Midbrain (tissue), 1 donor: ENCODE measurements at places on chromosomes 2 and 18.

DNA sequence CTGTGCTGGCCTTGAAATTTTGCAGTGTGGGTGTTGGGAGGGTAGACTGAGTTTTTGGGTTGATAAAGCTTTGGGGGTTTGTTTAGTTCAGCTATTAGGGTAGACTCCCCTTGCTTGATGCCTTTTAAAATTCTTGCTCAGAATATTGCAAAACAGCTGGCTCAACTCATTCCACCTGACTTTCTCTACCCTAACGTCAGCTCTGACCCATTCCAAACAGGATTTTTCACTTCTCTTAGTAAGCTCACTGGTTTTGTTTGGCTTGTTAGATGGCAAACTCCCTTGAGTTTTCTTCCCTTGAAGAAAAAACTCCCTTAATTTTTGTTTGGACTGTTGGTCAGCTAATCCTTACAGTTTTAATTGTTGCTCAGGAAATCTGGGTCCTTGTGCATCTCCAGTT is 195.1 kb upstream of the DTNA start:
- DNase-seq: no peak

DNA sequence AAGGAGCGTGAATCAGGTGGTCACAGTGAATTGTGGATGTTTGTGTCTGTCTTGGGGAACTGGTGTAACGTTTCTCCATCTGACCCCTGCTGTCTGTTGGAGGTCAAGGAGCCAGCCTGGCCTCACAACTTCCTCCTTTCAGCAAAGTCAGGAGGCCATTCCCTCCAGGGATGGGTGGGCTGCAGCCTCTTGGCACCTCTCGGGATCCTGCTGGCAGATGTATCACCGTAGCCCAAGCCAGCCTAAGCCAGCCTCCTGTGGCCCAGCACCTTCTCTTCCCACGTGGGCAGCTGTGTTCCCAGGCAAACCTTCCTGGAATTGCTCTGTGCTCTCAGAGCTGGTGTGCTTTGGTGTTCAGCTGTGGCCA is 30.5 kb downstream of the HPCAL1 start:
- DNase-seq: no peak

- DNase-seq: no peak
Observed at GRCh38 chr18:31738460-31739407, 21.9 kb downstream of the SLC25A52 start.

DNA sequence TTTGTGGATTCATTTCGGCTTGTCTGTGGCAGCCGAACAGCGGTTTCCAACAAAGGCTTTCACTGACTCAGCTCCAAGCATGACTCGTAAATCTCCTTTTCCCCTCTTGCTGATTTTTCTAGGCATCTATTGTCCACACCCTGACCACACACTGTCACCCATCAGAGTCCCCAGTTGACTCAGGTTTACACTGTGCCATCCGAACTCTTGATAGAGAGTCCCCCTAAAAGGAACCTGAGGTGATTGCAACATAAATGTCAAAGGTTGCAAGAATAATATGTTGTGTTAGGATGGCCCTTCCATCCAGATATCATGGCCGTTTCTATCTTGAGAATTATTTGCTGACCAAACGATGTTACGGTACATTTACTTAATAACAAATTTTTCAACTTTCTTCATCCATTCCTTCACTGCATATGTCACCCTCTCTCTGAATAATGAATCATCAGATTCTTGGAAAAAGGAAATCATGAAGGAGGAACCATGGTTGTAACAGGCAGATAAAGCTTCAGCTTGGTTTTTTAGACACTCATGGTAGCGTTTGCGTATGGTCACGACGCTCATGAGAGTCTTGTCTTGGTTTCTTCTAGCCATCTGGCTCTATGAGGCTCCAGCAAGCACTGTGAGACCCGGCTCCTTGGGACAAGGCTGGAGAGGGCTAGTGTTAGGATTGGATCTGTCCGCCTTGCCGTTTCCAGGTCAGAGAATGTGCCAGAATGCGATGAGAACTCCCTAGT is 72.1 kb downstream of the NPAS2 start:
- no peak for DNase-seq

DNA sequence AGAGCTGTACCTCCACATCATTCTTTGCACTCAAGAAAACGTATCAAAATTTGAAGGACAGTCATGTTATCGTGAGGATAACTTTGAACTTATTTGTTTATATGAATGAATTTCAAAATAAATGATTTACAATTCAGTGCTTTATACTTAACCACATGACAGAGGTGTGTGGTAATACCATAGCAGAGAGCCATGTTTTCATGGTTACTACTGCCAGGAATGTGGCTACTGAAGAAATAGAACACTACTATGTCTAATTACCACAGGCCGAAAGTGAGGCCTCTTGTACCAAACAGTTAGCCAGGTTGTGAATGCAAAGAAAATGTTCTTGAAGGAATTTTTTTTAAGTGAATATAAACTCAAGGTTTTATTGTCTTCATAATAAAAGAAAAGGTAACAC is 49.2 kb downstream of the AAK1 start:
- DNase-seq: no peak

DNA sequence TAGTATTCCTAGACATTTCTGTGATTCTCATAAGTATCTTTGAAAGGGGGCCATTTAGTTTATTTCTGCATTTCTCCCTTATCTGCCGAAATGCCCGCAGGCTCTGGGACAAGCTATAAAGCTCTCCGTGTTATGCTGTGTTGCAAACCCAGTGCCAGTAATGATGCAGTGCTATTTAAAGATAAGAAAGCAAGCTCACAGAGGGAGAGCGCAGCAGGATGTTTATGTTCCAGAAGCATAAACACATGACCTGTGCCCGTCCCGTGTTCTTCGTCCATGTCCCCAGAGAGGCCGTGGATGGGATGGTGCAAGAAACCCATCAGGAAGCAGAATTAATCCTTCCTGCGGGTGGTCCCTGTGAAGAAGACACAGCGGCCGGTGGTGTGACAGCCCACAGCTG is 99.4 kb downstream of the NEDD4L start:
- DNase-seq: no peak

DNA sequence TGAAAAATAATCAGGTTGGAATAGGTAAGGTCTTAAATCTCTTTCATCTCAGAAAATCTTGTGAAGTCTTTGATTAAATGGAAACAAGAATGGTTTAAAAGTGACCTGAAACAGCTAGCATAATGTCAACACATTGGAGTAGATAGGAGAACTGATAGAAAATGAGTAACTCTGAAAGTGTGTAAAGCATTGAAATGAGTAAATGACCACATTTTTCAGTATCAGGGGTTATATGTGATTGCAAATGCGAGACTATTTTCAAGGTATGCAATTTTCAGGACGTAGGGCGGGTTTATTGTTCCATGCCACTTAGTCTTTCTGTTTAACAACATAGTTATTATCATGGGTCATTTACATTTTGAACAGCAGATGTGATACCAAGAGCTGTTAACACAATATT is 1383.2 kb downstream of the LRP1B start:
- no peak for DNase-seq

- no peak for DNase-seq
Observed at GRCh38 chr18:42758852-42759251, 356.6 kb downstream of the RIT2 start.

- DNase-seq: no peak
Observed at GRCh38 chr2:56248965-56249742, 65.4 kb downstream of the CCDC85A start.

DNA sequence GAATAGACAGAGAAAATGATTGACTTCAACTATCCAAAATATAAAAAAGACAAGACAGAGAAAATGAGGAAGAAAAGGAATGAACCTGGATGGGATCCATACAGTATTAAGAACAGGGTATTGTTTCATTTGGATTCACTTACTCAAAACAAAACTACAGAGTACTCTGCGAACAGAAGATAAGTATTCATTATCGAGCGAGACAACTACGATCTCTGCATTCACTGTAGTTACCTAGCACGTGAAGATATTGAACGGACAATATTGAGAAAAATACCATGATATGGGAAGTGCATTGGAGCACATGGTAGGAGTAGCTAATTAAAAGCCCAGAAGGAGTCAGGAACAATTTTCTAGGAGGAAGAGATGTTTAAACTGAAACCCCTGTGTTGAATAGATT is 1.0 kb upstream of the ORC2 start:
- no peak for DNase-seq

- DNase-seq: no peak
Observed at GRCh38 chr2:41207578-41207977, 755.7 kb upstream of the SLC8A1 start.

DNA sequence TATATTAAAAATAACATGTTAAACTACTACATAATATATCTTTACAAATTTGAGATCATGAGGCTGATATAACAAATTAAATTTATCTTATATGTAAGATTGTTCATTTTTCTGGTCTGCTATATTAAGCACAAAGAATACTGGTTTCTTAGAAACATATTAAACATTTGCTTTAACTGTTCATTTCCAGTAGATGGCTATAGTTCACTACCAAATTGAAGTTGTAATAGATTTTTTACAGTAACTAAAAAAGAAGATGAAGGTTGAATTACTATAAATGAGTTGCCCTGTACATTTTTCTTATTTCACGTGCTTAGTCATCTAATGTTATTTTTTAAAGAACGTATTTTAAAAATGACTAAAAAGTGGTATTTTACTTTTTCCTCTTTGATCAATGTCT is 57.0 kb downstream of the ZNF407 start:
- DNase-seq: no peak

DNA sequence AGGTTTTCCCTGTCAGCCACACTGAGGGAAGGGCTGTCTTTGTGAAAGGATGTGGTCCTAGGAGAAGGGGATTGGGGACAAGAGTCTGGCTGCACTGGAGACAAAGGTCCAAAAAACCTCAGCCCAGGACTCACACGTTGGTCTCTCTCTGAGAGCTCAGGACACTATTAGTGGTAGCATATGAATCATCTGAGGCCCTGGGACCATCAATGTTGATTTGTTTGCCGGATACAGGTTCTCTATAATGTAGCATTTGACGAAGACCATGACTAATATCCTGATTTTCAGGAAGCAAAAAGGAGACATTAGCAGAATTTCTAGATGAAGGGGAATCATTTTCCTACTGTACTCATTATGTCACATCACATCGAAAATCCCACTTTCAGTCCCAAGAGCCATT is 22.2 kb upstream of the DNAH6 start:
- DNase-seq: no peak

DNA sequence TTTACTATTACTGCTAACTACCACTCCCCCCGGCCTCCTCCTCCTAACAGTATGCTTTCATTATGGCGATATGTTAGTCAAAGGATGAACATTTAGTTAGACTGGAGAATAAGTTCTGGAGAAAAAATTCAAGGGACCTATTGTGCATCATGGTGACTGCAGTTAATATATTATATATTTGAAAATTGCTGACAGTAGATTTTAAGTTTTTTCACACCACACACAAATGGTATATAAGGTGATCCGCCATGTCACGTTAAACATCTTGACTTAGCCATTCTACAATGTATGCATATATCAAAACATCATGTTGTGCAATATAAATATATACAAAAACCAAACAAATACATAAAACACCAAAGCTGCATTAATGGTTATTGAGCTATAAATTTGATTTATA is 873.7 kb downstream of the CNTNAP5 start:
- no peak for DNase-seq

GRCh38 chr18:3758531-3758930 is 308.6 kb downstream of the TGIF1 start:
- no peak for DNase-seq

DNA sequence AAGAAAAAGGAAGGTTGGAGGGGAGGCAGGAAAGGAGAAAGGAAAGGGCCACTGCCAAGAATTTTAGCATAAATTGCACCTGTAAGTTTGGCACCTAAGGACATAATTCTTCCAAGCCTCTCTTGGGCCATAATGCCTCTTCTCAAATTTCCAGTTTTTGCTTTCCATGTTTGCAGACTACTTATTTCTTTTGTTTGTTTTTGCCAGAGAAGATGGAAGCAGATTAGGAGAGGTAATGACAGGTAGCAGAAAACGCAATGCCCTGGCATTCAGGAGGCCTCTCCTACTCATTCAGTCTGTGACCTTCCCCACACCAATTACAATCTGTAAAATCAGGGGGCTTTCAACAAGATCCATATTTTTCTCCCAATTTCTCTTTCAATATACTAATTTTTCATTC is 56.8 kb downstream of the MRPL33 start:
- DNase-seq: no peak

- no peak for DNase-seq
Observed at GRCh38 chr2:233926806-233927205, 9.6 kb downstream of the TRPM8 start.
